ENCODE measurements at places on chromosomes 1 and 21.

DNA sequence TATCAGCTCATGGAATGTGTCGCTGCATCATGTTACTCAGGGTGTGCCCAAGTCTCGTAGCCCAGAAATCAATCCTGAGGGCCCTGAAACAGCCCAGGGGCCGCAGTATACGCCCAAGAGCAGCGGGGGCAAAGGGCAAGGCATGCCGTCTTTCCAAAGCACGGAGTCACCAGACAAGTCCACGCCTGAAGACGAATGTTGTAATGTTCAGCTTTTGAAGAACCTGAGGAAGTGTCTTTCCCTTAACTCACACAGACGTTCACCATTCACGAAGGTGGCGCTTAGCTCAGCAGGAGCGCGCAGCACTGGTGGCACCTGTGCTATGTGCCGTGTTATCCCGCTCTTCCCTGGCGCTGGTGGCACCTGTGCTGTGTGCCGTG lies 18.8 kb upstream of the PWP2 start:
- DNase-seq: no peak

GRCh38 chr1:7300893-7301663 lies 470.0 kb upstream of the VAMP3 start:
- no peak for DNase-seq

DNA sequence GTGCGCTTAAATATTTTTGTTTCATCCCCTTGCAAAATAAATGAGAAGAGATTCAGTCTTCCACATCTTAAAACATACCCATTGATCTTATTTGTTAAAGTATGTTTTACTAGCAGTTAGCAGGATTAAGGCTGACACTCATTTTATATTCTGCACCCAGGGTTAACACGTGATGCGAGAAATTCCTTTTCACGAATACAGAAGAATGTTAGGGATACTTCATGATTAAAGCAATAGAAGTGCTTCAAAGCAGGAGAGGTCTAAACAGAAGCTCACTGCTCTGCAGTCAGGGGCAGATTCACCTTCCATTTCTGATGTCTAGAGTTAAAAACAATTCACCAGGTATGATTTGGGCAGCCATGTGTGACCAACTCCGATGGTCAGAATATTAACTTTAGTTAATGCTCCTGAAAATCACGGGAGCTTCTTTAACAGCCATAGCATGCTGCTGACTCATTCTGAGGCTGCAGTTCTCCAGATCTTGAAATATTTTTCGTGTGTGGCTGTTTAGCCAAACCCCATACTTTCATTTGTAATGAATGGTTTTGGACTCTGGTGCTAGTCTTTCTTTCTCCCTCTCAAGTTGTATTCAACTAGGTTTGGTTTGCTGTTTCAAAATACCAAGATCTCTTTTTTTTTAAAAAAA lies 19.7 kb downstream of the BCAR3 start:
- DNase-seq: no peak

DNA sequence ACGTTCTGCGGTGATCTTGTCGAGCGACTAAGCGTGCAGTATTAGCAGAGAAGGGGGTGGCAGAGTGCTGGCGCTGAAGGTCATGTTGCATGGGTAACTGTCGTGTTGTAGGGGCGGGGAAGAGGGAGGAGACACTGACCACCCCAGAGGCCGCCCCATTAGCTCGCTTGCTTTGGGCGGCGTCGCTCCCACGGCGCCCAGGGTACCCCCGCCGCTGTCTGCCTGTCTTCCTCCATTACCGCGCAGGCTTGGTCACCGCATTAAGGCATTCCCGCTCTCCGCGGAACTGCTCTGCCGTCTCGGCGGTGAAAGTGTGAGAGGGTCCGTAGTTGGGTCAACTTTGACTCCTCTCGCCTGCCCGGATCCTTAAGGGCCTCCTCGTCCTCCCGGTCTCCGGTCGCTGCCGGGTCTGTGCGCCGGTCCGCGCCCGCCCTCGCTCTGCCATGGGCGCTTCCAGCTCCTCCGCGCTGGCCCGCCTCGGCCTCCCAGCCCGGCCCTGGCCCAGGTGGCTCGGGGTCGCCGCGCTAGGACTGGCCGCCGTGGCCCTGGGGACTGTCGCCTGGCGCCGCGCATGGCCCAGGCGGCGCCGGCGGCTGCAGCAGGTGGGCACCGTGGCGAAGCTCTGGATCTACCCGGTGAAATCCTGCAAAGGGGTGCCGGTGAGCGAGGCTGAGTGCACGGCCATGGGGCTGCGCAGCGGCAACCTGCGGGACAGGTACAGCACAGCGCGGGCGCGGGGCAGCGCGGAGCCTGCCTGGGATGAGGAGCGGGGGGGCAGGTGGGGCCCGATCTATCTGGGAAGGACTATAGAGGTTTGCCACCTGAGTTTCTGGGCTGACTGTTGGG lies at the start of gene MTARC2:
Gene MTARC2, plus strand, starts transcription at position 234 of the 846 bp plus-strand sequence. Its CDS starts 210 bp downstream, at position 444.
- DNase-seq: no peak

- DNase-seq: no peak
Measured at GRCh38 chr1:13751458-13751871, 51.5 kb downstream of the PRDM2 start.

DNA sequence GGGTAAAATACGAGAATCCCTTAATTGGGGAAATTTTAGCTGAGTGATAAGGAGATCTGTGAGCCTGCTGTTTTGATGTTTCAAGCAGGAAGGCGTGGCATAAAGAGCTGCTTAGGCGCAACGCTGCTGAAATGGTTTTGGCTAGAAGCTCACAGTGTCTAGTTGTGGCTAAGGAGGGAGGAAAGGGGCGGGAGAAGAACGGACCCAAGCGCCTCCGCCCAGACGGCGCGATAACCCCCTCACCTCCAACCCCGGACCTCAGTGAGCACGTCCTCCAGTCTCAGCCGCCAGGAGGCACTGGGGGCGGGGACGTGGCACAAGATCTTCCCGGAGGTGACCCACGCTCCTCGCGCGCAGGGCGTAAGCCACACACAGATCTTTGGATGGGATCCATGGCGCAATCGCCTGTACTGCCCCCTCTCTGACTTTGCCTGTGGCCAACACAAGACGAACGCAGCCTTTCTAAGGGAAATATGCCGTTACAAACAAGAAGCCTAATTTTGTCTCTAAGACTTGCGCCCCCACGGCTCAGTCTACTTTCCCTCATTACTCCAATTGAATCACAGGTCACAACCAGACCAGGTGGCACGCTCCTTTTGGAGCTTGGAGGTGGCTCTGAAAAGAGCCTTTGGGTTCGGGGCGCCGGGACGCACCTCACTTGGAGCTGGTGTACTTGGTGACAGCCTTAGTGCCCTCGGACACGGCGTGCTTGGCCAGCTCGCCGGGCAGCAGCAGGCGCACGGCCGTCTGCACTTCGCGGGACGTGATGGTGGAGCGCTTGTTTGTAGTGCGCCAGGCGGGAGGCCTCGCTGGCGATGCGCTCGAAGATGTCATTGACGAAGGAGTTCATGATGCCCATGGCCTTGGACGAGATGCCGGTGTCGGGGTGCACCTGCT lies 23.4 kb upstream of the RNF187 start:
- no peak for DNase-seq

- peak; percentile 34 for DNase-seq
Measured at GRCh38 chr1:93758842-93759515, 77.3 kb upstream of the BCAR3 start.

- peak; percentile 94 for DNase-seq
Measured at GRCh38 chr1:221069178-221069903, 190.1 kb downstream of the HLX start.

DNA sequence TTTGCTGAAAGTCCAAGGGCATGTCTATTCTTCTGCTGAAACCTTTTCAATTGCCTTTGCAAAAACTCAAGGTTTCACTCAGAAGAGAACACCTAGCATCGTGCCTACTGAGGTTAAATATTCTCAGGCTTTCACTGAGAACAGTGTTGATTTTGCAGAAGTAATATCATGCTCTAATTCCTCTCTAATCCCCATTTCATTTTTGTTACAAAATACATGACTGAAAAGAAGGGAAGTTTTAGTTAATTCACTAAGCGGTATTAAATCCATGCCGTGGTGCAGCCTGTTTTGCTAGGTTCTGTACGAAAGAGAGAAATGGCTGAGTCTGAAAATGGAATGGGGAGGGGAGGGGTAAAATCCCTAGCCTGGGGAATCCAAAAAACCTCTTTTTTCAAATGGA lies 163.2 kb upstream of the CAMK1G start:
- DNase-seq: no peak

GRCh38 chr1:154748405-154748775 lies 121.7 kb downstream of the KCNN3 start:
- DNase-seq: no peak

- no peak for DNase-seq
Measured at GRCh38 chr1:216531263-216532239, 108.3 kb upstream of the USH2A start.

DNA sequence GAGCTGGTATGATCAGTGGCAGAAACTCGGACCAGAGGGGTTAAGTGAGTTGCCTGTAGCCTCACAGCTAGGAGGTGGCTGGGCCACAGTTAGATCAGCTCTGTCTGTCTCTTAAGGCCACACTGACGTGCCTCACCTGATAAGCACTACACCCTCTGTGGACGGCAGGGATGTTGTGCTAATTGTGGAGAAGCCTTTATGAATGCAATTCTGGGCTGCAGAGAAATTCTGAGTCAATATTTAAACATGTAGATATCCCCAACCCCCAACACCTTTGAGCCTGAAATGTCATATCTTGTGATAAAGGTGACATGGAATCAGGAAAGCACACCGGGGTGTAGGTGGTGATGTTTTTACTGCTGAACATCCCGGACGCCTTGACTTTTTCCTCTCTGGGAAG lies 88.3 kb downstream of the KCNJ6 start:
- no peak for DNase-seq

DNA sequence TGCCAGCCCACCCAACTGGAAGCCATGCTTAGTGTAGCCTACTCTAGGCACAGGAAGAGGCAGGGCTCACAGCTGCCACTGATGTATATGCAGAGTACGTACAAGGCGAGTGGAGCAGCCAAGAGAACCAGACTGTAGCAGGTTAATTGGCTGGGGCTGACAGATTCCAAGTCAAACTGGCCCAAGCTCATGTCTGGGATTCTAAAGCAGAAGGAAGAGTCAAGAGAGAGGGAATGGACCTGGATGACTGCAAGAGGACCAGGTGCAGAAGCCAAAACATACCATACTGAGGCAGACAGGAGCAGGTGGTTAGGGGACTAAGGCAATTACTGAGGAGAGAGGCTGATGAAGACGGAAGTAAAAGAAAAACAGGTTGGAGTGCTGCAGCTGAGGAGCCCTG lies 51.3 kb upstream of the LRRN2 start:
- DNase-seq: no peak

GRCh38 chr1:31102501-31102950 lies 37.0 kb upstream of the PUM1 start:
- no peak for DNase-seq

DNA sequence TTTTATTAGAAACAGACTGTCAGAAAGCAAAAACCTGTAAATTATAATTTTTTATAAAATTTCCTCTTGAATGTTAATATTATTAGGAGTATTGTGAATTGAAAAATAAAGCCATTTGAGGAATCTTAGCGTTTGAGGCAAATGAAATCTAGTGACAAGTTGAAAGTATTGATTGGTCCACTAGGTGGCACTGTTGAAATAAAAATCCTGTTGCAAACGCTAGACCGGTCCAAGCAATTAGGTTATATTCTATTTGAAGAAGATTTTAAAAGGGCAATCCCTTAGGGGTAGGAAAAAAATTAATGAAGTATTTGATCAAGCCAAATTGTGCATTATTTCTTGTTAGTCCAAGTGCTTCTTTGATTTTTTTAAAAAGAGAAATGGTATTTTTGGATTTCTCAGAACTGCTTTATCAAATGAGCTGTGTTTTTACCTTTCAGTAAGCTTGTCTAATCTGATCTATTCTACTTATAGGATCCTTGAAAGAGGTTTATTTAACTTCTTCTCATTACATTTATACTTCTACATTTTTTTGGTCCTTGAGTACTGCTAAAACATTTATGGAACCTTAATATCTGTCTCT lies 57.7 kb downstream of the ATG4C start:
- DNase-seq: peak; percentile 19

- no peak for DNase-seq
Measured at GRCh38 chr1:220226752-220227151, 45.5 kb downstream of the RAB3GAP2 start.

DNA sequence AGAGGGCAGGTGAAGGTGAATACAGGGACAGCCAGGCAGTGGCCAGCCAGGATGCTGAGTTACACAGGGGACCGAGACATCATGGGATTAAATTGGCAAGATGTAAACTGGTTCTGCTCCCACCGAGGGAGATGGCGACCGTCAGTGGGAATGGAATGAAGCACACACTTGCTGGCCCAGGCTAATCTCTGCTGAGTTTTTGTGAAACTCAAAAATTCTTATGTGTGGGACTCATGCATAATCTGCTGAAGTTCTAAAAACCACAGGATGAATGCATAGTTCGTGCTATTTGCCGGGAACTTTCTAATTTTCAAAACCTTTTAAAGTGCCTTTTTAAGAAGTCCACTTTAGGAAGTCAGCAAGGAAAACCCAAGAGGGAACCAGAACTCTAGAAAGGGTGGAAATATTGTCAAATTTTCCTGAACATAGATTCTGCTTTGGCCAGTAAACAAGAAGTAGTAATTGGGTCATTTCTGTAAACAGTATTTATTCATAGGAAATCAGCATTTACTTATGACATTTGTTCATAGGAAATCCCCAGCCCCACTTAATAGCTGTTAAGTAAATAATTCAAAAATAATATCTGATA lies 85.4 kb upstream of the ROR1 start:
- DNase-seq: no peak

- DNase-seq: no peak
Measured at GRCh38 chr1:180026556-180026955, 71.9 kb downstream of the CEP350 start.

DNA sequence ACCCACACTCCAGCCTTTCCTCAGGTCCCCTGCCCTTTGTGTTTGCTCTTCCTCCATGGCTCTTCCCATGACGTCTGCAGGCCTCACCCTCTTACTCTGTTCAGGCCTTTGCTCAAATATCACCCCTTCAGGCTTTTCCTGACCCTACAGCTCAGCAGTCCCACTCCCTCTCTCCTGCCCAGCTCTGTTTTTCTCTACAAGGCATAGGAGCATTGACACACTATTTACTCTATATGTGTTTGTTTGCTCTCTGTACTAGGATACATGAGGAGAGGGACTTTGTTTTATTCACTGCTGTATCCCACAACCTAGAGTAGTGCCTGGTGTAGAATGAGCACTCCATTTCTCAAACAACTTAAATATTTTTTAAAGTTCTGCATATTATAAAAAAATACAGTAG lies 107.4 kb upstream of the COA6 start:
- DNase-seq: no peak

DNA sequence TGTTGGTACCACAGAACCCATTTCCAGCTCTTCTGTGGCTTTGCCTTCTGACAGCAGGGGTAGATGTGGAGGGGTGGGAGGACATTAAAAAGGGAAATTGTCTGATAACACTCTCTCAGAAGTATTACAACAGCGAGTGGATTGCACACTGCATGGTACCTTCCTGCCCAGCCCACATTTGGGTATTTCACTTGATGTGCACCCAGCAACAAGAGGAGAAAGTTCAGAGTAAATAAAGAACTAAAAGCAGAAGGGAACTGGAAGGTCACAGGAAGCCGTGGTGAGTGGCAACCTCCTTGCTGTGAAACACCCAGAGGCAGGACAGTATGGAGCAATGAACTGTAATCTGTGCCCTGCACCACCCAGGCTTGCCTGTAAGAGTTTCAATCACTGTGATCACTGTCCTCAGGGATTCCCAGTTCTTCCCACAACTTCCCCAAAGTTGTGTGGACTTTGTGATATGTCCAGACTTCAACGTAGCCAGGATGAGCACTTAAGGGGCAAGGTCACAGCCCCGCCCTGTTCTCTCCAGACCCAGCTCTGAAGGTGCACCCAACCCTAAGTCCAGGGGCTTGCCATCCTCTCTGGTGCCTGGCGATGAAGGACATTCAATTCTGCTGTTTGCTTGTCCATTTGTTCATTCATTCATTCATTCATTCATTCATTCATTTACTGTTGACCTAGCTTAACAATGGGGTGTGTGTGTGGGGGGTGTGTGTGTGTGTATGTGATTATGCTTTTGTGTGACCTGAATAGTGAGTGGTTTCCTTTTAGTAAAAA lies 18.7 kb upstream of the F5 start:
- peak; percentile 81 for DNase-seq
